ENCODE measurements at places on chromosomes 5 and 9.
A peak's percentile ranks its signal among the peaks of the same experiment; 100 is the strongest.

DNA sequence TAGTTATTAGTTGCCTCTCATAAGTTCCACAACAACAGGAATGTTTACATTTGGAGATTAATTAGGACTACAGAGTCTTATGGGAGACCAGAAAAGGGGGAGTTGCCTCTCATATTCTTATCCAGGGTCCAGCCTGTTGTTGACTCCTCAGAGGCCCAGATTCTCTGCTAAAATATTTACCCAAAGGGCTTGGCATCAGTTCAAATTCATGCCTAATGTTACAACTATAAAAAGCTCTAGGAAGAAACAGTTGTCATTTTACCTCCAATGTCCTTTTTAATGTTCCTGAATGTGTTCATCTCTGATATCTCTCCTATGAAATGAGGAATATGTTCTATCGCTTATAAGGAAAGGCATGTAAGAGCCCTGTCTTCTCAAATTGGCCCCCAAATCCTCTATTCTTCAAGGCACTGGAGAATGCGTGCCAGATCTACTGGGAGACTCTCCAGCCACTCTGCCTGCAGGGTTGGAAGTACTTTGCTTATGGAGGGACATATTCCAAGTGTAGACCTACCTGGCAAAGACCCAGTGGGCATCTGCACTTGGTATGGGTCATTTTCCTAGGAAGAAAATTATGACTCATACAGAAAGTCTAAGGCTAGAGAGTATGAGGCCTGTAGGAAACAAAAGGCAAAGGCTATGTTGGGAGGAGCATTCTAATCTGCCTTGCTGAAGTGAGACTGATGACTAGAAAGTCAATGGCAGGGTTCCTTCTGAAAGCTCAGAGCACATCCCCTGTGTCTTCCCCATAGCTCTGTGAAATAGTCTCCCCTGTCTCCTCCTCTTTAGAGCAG is 192.6 kb downstream of the ESM1 start:
- no peak for DNase-seq

DNA sequence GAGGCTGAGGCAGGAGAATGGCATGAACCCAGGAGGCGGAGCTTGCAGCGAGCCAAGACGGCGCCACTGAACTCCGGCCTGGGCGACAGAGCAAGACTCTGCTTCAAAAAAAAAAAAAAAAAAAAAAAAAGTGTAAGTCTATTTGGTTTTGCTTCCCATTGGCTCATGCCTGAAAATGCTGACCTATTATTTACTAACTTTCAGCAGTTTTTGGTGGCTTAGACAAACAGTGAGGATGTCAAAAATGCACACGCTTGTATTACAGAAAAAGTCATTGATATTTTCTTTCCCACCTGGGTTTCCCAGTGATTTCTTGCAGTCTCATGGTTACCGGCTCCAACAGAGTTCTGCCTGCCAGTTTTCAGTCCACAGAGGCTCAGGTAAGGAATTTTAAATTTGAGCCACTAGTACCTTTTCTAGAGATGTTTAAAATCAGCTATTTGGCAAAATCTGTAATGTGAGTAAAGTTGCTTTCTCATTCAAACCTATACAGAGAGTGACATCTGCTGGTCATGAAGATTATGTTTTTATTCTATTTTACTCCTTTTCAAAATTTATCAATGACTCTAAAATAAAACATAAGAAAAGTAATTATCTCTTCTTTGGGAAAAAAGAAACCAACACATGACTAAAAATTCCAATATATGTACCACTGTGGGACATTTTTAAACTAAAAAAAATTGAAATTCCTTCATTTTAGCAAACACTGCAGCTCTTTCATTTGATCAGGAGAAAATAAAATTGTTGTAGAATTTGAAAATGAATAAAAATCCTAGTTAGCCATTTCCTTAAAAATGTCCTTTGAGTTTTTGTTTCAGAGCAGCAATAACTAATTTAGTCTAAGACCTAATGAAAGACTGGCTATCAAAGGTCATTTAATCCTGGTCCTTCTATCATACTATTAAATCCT is 8.8 kb downstream of the FAM200C start:
- no peak for DNase-seq

DNA sequence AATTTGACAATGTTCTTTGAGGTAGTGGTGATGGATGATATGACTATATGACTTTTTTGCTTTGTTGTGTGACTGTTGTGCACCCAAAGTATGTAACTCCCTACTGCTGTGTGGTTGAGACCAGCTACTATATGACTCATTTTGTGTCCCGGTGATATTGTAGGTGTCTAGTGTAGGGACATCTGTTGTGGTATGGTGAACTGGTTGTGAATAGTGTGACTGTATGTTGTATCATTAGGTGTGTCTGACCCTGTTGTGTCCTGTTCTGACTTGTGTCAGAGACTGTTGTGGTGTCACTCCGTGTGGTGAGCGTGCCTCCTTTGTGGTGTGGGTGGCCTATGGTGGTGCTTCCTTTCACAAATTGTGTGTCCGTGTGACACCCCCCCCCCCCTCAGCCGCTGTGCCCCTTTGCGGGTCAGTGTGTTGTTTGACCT is 11.2 kb upstream of the CXXC5 start:
- no peak for DNase-seq

DNA sequence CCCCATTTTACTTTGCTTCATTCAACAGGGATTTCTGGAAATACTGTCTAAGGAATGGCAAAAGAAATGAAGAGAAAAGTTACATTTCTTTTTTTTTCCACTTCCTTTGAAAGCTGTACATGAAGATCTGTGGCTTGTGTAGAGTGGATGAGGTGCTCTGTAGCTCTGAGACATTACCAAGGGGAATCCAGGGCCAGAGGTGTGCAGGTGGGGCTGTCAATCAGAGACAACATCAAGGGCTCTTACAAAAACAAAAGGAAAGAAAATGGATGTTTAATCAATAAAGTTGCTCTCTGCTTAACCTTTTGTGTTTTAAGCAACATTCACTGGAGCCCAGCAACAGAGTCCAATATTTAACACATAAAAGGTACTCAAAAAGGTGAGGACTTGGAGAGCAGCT is 391.1 kb downstream of the TMEM38B start:
- DNase-seq, result no peak

DNA sequence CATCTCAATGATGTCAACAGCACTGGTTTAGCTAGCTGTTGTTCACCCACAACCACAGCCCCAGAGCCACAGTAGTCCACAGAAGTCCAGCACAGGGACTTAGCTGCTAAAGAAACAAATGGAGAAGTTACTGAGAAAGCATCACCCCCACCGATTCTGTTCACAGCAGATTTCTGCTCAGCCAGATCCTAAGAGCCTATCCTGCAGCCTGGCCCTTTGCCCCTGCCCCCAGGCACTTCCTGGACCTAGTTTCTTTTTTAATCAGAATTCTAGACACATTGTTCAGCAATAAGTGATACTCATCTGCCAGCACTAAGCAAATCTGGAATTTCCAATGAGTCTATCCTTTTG is 7.4 kb downstream of the B4GALT1 start:
- no peak for DNase-seq

DNA sequence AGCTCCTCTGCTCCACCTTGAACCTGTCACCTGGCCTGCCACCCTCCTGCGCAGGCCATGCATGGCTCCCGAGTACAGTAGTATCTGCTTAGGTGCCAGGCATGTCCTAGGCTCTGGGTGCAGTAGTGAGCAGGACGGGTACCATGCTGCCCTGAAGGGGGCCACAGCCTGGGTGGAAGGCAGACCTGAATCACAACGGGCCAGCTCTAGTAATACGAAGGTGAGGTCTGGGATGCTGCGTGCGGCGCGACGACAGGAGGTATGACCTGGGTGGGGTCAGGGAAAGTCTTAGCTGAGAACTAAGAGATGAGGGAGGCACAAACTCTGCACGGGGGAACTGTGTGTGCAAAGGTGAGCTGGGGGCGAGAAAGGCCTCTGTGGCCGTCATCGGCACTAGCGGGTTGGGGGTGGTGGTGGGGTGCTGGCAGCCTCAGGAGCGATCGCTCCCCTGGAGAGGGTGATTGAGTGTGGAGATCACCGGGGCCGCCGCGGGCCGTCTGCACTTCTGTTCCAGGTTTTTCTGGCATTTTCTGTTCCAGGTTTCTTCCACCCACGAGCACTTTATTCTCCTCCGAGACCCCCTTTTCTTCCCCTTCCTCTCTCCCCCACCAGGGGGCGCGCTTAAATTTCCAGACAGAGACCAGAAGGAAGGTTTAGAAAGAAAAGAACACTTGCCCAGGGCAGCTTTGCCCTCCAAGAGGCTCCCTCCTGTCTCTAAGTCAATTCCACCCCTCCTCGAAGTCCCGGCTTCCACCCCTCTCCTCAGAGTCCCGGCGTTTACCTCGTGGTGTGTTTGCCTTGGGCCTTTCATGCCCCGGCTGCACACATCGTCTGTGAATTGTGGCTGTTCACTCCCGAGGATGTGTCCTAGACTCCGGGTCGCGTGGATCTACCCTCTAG is 15.1 kb downstream of the PDLIM4 start:
- DNase-seq, result peak; percentile 58

DNA sequence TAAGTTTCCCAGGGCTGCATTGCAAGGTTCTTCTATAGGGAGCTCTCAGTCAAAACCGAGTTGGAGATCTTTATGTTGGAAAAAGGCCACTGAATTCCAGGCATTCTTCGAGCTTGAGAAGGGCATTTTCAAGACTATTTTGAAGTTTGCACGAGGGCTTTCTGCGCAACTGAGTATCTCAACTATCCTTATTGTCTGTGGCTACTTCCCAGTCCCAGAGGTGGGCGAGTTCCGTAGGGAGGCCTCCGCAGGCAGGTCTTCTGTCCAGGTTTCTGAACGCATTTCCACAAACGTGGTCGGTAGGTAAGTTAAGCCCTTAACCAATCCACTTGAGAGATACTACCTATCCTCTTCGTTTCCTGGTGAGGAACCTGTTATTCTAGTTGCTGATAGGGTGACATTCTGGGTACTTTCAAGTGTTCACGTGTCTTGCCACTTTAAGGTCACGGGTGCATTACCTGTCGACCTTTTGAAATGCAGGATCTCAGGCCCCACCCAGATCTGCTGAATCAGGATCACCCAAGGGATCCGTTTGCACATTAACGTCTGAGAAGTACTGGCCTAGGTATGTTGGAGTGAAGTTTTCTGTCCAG is 51.4 kb upstream of the TJP2 start:
- DNase-seq, result no peak

GRCh38 chr5:134209477-134210245 is 16.2 kb downstream of the PPP2CA start:
- DNase-seq, result no peak

- no peak for DNase-seq
Measured at GRCh38 chr5:168324859-168325630, 33.6 kb downstream of the WWC1 start.

- no peak for DNase-seq
Measured at GRCh38 chr5:34495178-34495577, 160.9 kb upstream of the RAI14 start.

GRCh38 chr5:36723912-36724311 is 117.5 kb downstream of the SLC1A3 start:
- no peak for DNase-seq

DNA sequence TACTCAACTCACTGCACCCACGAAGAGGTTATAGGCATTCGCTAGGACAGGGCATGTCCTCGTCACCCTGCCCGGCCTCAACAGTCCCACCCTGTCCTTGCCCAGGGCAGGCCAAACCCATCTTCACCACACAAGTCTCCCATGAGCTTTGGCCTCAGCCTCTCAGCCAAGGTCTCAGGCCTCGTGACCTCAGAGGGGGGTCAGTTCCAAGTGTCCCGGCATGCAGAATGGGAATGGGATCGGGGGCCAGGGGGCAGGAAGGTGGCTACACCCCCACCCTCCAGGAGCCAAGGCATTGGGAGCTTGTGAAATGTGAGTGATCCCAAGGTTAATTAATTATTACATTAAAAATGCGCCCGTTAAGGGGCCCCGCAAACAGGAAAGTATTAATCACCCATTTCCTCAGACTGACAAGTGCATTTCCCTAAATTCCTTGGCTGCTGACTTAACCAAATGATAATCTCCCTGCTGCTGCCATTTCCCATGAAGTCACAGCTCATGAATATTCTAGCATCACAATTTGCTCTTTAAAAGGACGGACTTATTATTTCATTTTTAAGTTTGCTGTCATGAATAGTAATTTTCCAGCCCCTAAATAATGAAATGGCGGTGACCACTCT is 8.0 kb upstream of the UBAC1 start:
- no peak for DNase-seq

GRCh38 chr5:150062216-150062922 is 24.0 kb downstream of the CSF1R start:
- no peak for DNase-seq

DNA sequence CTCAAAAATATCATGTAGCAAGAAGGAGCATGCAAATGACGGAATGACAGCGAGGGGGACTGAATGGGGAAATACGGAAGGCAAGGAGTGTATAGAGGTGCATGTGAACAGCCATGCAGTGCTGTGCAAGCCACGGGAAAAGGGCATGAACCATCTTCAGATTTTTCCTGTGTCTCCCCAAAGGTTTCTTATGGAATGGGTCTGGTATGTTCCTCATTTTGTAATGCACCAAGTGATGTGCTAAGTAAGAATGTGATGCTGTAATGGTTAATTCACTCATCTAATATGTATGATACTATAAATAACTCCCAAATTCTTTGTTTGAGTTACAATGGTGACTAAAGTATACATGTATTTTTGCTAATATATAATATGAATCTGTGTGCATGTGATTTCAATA is 99.0 kb upstream of the DAB2 start:
- no peak for DNase-seq

GRCh38 chr5:81830596-81830995 is 79.7 kb upstream of the SSBP2 start:
- no peak for DNase-seq

GRCh38 chr5:135076051-135076491 is 42.0 kb upstream of the PITX1 start:
- DNase-seq, result no peak

GRCh38 chr9:121141306-121141705 is 60.4 kb downstream of the RAB14 start:
- DNase-seq, result no peak

GRCh38 chr5:141957367-141957996 is 520 bp downstream of the PCDH12 start:
- no peak for DNase-seq

- no peak for DNase-seq
Measured at GRCh38 chr9:127423476-127423933, 677 bp upstream of the ZNF79 start.

DNA sequence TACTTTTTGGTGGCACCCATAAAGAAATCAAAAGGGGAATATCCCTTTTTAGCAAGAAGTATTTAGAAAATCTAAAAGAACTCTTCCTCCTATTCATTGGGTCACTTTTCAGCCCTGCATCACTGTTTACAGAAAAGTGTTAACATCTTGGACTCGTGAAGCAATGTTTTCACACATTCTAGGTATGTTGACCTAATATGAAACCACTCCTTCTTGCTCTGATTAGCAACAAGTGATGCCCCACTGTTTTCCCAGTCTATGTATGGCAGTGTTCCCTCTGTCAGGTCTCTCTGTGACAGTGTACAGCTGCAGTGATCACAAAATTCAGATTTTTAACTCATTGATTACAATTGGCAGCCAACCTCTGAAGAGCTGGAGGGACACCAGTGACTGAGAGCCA is 148.2 kb upstream of the SLC12A2 start:
- DNase-seq, result no peak

Data from activated CD4-positive, alpha-beta T cell treated with anti-CD3 and anti-CD28 coated beads for 24 hours (primary cell).